ENCODE measurements at places on chromosomes 3 and 15.

- peak; percentile 11 for DNase-seq
These were observed 612 bp downstream of the APPL1 start for GRCh38 chr3:57227930-57228751.

- DNase-seq = no peak
These were observed 81.8 kb upstream of the NANOGP8 start for GRCh38 chr15:35166730-35167359.

GRCh38 chr15:74376825-74377581 is 9.6 kb upstream of the CYP11A1 start:
- no peak for DNase-seq

- DNase-seq = no peak
These were observed 123.1 kb upstream of the BHLHE40 start for GRCh38 chr3:4856136-4856535.

DNA sequence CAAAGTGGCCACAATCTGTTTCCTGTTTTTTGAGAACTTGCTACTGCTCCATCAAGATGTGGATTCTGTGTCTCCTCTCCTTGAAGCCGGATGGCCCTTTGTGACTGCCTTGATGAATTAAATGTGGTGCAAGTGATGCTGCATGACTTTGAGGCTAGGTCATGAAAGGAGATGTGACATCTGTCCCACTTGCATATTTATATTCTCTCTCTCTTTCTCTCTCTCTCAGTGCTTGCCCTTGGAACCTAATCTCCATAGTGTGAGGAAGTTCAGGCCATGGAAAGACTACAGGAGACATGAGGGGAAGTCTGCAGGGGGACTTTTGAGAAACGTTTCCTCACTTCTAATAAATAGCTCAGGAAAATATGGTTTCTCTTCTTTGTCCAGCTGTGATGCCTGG is 50.0 kb upstream of the ADPGK start:
- no peak for DNase-seq

- DNase-seq = no peak
These were observed 5.5 kb upstream of the ZNF662 start for GRCh38 chr3:42900226-42901072.

- no peak for DNase-seq
These were observed 18.4 kb downstream of the ARMC8 start for GRCh38 chr3:138205527-138205926.

GRCh38 chr15:91049378-91050127 is 27.2 kb upstream of the VPS33B start:
- peak; percentile 18 for DNase-seq

Measured in stimulated activated CD4-positive, alpha-beta T cell treated with anti-CD3 and anti-CD28 coated beads, Interleukin-1b, Interleukin-23, amount 100 ng/mL, for 24 hours (primary cell).